Glutamatergic neuron (in vitro differentiated cells): ENCODE measurements at places on chromosomes 7 and 10.

DNA sequence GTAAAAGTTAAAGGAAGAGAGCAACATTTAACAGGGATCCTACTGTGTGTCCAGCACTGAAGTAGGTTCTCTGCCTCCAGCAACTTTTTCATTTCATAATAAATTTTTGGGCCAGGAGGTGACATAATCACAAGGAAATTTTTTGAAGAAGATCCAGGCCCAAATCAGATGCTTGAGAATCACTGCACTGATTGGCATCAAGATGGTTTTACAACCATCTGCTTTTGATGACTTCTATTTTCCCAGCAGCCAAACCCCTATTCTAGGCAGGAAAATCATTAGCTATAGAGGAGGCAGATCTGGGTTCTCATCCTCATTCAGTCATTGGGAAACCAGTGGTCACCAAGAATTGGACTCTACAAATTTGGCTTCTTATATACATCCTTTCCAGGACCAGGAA is 79.0 kb downstream of the ARL4A start:
- DNase-seq, result no peak

GRCh38 chr7:119688831-119689230 is 584.1 kb upstream of the KCND2 start:
- no peak for DNase-seq

DNA sequence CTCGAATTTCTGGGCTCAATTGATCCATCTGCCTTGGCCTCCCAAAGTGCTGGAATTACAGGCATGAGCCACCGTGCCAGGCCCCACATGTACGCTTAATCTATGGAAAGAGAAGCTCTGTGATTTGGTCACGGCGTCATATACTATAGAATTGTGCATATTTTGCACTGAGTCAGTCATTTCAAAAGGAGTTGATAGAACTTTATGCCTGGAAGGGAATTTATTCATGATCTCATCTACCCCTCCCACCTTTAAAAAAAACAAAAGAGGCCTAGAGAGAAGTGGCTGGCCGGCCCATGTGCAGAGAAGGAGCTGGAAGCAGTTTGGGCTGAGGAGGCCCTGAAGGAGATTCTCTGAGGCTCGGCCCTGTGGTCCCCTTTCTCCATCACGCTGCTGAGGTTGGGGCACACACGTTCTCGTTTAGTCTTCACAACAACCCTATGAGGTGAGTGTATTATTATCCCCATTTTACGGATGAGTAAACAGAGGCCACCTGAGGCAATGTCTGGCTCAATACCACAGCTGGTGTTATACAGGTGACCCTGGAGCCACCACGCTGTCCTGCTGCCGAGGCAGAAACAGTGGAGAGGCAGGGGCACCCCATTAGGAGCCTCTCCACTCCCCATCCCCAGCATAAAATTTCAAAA is 47.2 kb upstream of the ZRANB1 start:
- no peak for DNase-seq

- DNase-seq, result no peak
Measured at GRCh38 chr7:117385363-117386109, 41.8 kb downstream of the ASZ1 start.

GRCh38 chr10:97701438-97702069 is 12.0 kb upstream of the MARVELD1 start:
- peak; percentile 41 for DNase-seq

GRCh38 chr7:77558284-77558967 is 21.3 kb downstream of the PTPN12 start:
- DNase-seq, result no peak

DNA sequence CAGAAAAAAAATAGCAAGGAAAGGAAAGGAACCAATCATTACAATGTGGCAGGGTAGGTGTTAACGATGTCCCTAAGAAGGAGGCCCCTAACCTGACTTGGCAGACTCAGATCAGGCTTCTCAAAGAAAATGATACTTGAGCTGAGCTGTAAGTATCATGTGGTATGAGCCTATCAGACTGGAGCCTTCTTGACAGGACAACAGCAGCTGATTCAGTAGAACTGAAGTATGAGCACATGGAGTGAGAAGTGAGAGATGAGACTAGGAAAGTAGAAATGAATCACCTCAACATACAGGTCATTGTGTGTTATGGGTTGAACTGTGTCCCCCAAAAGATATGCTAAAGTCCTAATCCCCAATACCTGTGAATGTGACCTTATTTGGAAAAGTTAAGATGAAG is 66.3 kb downstream of the MTERF1 start:
- no peak for DNase-seq

DNA sequence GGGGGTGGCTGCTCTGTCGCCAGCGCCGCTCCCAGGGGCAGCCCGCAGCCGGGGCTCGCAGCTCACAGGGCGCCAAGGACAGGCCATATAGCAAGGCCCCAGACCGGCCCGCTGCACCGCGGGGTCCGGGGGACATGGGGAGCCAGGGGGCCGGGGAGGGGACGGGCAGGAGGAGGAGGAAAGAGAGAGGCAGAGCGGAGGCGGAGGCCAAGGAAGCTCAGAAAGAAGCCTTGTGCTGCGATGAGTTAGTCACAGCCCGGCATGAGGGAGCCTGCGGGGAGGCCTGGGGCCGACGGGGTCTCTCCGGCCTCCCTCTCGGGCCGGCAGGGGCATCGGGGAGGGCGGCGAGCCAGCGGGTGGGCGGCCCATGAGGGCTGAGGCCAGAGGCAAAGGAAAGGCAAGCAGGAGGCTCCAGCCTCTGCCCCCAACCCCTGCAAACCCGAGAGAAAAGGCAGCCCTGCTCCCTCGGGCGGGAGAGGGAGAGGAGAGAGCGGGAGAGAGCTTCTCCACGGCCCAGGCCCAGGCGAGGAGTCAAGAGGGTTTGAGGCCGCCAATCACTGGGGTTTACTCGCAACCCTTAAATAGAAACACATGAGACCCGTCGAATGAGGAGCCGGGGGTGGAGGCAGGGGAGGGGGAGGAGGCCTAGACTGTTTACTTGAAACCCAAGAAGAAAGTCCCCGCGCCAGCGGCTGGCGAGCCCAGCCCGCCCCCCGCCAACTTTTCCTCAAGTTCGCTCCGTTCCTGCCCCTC is 167.9 kb downstream of the NEURL1 start:
- peak; percentile 46 for DNase-seq

GRCh38 chr10:129332476-129332875 is 134.6 kb upstream of the MGMT start:
- peak; percentile 55 for DNase-seq

- DNase-seq, result no peak
Measured at GRCh38 chr10:118792526-118792925, 37.8 kb upstream of the CACUL1 start.

DNA sequence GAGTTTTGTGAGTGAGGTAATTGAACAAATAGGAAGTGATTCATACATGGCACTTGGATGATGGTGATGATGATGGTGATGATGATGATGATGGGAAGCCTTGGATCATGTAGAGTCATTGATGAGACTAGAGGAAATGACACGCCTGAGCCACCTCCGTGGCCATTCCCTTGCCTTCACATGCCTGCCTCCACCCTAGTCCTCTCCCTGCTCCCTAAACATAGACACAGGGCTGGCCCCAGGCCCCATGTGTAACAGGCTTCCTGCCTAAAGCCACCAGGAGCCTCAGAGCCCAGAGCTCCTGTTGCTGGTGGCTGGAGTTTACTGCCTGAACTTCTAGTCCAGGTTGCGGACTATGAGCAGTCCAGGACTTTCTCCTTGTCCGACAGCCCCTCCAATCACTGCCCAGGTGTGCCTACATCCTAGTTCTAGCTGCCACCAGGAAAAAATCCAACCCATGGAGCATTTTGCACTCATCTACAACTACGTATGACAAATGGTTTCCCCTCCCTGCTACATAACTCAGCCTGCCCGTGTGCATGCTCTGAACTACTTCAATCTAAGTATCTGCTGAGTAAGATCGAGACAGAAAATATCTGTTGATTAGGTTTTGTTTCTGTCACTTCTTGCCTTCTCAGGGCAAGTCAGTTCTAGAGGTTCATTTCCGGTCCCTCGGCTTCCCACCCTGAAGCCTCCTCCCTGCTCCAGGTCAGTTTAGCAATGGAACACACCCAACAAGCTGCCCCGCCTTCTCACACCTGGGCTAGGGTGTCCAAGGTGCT is 35.5 kb upstream of the KDM7A start:
- no peak for DNase-seq

- DNase-seq, result no peak
Measured at GRCh38 chr7:153245809-153246208, 486.3 kb downstream of the ACTR3B start.

GRCh38 chr7:115068220-115068619 is 146.3 kb downstream of the MDFIC start:
- no peak for DNase-seq

DNA sequence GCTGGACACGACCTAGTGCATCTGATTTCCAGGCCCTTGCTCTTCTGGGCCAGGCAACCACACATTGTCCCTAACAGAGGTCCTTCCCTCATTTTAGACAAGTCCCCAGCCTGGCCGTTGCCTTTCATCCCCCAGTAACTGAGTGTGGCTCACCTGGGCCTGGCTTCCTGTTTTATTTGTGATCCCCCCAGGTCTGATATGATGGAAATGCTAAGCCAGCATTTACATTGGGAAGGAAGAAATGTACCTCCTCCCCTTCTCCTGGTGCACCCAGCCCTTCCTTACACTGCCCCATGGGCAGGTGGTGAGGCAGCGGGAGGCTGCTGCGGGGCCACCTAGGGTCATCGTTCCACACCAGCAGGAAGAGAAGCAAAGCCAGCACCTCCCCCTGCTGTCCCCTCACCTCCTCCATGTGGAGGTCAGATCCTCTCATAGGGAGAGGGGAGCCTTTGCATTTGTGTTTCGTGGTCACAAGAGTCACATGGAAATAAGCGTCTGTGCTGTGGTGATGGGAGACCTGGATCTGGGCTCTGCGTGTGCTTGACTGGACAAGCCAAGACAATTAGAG is 108.8 kb downstream of the GLRX3 start:
- DNase-seq, result no peak

- DNase-seq, result no peak
Measured at GRCh38 chr10:70055550-70055949, 2.9 kb downstream of the MACROH2A2 start.

- no peak for DNase-seq
Measured at GRCh38 chr7:136245327-136246004, 268.3 kb upstream of the MTPN start.

DNA sequence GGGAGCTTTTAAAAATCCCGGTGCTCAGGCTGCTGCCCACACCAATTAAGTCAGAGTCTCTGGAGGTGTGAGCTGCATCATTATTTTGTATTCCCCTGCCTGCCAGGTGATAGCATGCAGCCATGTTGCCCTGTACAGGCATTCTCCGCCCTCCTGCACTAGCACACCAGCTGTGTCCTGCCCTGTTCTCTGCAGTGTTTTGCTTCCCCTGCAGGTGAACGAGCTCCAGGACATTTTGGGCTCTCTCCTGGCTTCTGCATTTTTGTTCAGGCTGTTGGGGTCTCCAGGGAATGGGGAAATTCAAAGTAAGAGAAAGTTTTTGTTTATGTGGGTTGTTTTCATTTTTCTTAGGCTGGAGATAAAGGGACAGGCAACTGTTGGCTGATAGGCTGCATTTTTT is 271.0 kb upstream of the COBL start:
- DNase-seq, result no peak

DNA sequence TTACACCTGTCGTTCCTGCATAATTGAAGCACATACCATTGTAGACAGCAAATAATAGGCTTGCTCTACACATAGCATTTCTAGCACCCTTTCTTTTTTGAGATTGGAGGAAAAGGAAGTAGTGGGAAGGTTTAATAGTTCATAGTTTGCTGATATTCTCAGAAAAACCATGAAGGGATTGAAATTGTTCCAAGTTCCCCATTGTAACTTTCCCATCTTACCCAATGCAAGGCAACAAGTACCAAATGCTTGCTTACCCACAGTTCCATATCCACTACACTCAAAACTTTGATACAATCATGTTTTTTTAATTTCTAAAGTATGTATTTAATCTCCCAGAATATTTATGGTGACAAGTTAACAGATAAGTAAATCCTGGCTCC is 13.8 kb downstream of the CYP3A5 start:
- no peak for DNase-seq

DNA sequence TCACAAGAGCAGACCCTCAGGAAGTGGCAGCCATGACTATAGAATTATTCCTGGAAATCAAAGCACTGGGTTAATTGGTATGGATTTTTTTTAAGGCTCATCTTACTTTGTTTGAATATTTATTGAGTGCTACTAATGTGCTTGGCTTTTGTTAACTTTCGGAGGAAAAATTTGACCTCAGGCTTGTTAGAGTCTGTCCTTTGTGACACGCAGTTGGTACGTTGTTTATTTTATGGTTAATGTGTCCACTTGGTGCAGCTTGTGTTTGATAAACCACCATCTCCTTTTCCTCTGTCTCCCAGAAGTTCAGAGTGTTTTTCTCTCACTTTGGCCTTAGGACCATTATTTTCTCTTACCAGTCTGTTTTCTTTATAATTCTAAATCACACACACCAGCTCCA is 268.6 kb downstream of the SDK1 start:
- no peak for DNase-seq

GRCh38 chr7:111960984-111961383 is 245.2 kb downstream of the DOCK4 start:
- DNase-seq, result no peak

DNA sequence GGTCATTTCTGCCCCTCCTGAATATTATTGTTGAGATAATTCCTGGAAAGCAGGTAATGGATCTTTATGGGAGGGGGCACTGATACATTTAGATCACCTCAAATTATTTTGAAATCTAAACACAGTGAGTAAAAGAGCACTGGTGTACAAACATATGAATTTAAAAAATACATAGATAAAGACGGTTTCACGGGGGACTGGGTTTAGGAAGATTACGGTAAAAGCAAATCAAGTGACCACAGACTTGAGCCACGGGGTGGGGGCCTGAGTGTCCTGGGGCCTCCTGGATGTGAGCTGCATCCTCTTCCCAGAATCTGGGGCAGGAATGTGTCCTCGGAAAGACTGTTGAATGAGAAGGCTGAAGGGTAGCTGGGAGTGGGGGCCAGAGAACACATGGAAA is 219.1 kb upstream of the KLF6 start:
- no peak for DNase-seq

- DNase-seq, result no peak
Measured at GRCh38 chr10:120097766-120098165, 205.2 kb downstream of the SEC23IP start.

DNA sequence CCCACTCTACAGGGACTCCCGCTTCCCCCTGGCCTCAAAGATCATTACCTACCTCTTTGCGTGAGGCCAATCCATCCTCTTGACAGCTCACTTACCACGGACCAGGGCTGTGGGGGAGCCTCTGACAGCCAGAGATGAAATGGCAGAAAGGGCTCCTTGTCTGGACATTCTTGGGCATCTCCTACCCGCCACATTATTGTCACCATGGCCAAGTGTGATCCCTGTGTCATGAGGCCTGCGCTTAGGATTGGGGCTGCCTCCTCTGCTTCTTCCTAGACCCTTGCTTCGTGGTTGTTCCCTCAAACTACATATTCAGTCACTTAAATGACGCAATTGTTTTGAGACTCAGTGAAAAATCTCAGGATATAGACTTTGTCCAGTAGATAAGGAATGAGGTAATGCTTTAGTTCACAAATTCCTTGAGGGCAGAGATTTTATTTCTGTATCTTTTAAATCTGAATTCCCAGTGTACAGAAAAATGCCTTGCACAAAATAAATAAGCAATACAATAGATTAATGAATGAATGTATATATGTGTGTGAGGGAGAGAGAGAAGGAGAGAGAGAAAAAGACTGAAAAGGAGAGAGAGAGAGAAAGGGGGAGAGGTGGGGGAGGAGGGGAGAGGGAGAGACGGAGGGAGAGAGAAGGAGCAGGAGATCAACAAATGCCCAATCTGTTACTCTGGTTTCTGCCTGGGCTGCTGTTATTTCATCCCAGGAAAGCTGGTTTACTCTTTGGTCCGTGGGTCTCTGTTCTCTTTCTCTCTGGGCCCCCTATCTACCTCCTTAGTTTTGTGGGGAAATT is 159.0 kb downstream of the PLXNA4 start:
- DNase-seq, result no peak
